ENCODE measurements at places on chromosomes 6 and 20.

DNA sequence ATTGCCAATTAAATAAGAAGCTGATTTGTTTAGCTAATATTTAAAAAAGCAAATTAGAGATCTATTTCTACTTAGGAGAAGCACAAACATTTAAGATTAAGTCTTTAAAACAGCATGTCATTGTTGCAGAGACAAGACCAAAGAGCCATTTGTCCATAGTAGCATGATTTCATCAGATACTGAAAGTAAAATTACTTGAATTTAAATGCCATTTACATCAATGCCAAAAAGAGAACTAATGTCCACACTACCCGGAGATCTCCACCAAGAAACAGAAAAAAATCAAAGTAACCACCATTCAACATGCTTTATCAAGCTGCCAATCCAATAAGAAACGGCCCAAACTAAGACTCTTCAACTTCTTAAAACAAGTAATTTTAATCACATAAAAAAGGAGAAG, 15.7 kb downstream of the AURKA start:
- DNase-seq = no peak

GRCh38 chr6:53483423-53484353, 61.2 kb downstream of the GCLC start:
- DNase-seq = peak; percentile 35

DNA sequence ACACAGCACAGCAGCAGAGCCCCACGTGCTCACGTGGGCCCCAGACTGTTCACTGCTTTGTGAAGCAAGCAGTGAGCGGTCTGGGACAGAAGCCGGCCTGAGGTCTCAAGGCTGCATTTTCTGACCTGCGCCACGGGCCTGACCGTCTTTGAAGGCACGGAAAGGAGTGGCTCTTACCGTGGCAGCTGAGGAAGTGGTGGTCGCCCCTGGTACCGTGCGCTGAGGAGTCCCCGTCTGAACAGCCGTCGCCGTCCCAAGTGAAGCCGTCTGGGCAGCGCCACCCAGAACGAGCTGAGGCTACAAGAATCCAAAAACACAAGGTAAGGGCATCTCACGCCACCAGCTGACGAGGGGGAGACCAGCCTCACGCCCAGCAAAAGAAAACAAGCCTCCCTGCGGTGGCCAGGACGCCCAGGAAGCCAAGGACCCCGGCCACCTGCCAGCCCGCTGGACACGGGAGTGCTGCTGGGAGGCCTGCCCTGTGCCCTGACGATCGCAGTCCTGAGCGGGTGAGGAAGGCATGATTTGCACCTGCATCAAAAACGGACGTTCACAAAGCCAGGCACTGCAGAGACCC, 55.7 kb downstream of the TAF4 start:
- no peak for DNase-seq

DNA sequence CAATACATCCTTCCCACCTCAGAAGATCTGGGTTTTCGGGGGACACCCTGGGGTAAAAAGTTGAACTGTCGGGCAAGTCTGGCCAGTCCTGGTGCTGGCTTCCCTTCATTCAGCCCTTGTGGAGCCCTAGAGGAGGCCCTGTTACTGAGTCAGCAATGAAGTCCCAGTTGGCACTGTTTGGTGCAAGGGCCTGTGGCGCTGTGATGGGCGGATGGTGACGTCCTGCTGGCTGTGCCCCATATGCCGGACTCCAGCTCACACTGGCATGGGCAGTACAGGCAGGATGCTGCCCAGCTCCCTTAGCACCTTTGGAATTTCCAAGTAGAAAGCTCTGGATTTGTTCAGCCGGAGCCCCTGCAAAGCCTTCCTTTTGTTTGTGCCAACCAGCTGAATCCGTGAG, 186.2 kb upstream of the PMEPA1 start:
- no peak for DNase-seq

DNA sequence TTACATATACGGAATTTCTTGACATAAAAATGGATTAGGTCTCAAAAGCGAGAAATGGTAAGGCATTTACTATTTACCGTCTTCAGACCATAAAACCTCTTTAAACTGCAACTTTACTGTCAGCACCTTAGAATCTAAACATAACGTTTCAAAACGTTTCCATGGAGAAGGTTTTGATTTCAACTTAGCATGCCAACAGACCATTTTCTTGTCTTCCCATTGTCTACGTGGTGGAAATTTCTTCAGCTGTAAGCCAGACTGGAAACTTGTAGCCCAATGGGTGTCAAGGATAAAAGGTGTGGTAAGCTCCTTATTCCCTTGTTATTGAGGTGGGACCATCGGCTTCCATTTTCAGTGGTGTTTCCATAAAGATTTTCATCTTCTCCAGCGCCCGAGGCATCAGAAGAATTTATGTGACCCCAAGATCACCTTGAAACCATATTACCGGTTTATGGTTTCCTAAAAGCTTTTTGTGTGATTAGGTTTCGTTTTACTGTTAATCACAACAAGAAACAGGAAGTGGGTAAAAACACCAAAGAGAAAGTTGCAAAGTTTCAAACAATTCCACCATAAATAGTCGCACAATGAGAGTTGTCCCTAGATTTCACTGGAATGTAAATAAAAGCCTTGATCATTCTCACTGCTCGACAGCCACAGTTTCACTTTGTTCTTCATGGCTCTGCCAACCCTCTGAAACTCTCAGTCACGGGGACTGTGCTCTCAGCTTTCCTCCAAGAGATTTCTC, 63.0 kb upstream of the CD2AP start:
- peak; percentile 62 for DNase-seq

- DNase-seq = no peak
These were observed 15.7 kb upstream of the EIF2S2 start for GRCh38 chr20:34127792-34128191.

DNA sequence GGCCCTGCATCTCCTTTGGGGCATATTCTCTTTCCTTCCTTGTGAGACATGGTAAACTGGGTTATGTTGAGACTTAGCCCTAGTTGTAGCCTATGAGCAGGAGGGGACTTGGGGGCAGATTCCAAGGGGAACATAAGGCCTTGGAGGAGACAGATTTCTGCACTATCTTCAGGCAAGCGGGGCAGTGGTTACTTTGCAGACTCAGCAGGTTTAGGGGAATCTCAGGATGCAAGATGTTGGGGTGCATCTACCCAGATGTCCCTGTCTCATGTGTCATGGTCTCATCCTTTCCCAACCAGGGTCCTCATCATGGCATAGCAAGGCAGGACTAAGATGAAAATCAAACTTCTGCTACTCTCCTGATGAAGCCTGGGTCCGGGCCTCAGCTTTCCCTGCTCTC, 58.6 kb upstream of the PTPRT start:
- DNase-seq = no peak

GRCh38 chr6:42664718-42665117, 57.7 kb downstream of the PRPH2 start:
- DNase-seq = no peak

Data from GM12865 (cell line).